ENCODE measurements at places on chromosomes 2 and 18.

GRCh38 chr2:219619235-219619634, 8.2 kb upstream of the SLC4A3 start:
- no peak for DNase-seq

- DNase-seq: no peak
These were observed 102.2 kb upstream of the FZD5 start for GRCh38 chr2:207871911-207872310.

GRCh38 chr2:6785493-6785892, 80.2 kb downstream of the CMPK2 start:
- no peak for DNase-seq

GRCh38 chr2:173929441-173929840, 35.7 kb downstream of the SP3 start:
- DNase-seq: no peak

DNA sequence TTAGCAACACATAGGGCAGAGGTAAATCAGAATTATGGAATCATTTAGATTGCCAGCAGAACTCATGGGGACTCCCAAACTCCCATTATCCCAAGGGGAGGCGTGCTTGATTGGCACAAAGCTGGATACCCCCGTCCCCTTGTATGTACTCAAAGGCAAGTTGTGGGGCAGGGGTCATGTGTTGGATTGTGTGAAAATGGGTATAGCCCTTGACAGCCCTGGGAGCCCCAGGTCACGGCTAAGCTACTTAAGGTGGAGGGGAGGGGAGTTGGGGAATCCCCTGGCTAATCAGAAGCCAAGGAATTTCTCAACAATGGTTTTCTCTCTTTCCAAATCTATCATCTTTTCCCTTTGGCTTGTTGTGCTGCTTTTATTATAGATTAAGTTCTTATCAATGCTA, 32.7 kb downstream of the CLIP4 start:
- DNase-seq: no peak

- DNase-seq: no peak
These were observed 188.0 kb downstream of the CDH7 start for GRCh38 chr18:65938592-65939372.

GRCh38 chr18:79634186-79634585, 45.4 kb upstream of the CTDP1 start:
- DNase-seq: no peak

- no peak for DNase-seq
These were observed 306.5 kb upstream of the NRP2 start for GRCh38 chr2:205375461-205376448.

DNA sequence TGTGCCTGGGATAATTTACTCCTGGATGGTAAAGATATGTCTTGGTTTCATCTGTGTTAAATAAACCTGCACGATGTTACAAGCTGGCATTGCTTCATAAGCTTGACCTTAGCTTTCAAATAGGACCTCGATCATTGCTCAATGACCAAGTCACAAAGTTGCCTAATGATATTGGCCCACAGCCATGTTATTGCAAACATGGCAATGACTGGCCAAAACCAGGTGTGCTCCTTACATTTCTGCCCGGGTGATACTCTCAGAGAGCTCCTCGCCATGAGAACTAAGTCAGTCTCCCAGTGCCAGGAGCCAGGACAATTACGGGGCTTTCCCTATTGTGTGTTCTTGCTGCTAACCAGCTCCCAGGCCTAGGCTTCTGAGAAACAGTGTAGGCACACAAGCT, 72.5 kb upstream of the CYP1B1 start:
- DNase-seq: no peak

GRCh38 chr2:33209976-33210375, 263.2 kb downstream of the LTBP1 start:
- no peak for DNase-seq

DNA sequence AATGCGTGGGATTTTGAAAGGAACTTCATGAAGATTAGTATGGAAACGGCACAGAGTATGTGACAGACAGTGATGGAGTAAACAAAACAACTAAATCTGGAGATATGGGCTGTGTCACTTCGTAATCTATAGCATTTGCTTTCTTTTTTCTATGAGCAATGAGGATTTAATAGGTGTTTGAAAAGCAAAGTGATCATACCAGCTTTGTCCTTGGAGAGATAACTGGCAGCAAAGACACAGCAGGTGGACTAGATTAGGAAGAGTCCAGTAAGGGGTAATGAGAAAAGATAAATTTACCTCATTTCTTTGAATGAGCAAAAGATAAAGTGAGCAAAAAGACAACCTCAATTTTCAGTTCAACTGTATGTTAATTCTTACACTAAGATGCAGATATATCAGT, 199.0 kb downstream of the LRP1B start:
- no peak for DNase-seq

GRCh38 chr2:197278799-197279763, 31.5 kb downstream of the ANKRD44 start:
- DNase-seq: no peak

- DNase-seq: no peak
These were observed 396.8 kb upstream of the NETO1 start for GRCh38 chr18:73264562-73264921.

GRCh38 chr2:17162713-17163112, 355.5 kb downstream of the RAD51AP2 start:
- DNase-seq: no peak

DNA sequence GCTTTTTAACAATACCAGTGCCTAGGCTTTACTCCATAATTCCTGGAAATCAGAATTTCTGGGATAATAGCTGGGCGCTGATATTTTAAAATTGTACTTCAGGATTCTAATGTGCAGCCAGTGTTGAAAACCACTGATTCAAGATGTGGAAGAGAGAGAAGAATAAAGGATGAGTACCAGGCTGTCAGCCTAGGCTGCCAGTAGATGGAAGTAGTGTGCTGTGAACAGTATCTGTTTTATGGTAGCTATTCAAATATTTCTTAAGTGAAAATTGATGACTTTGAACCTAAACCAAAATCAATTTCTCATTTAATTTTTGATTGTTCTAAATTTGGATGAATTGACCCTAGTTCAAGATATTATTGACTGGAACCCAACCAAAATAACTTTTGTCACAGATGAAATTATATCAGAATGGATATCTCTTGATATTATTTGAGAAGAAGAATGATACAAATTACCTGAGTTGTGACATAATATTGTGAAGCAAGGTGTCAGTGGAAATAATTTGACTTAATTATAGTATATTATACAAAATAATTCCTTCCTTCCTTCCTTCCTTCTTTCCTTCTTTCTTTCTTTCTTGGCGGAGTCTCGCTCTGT, 88.0 kb downstream of the COMMD1 start:
- no peak for DNase-seq

- DNase-seq: no peak
These were observed 45.1 kb downstream of the RHOB start for GRCh38 chr2:20491739-20492531.

DNA sequence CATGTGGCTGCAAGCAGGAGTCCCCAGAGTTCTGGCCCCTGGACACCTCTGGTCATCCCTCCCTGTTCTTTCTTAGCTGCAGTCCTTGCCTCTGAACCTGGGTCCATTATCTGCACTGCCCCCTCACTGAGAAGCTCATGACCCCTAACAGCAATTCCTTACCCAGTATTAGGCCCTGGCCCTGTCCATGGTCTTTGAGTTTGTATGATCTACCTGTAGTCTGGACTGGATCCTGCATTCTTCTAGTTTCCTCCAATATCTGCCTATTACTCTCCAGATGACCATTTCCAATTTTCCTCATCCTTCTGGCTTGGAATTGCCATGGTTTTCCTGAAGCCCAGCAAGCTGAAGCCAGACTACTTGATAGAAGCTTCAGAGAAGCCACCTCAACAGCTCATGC, 302.4 kb upstream of the HS6ST1 start:
- DNase-seq: no peak

DNA sequence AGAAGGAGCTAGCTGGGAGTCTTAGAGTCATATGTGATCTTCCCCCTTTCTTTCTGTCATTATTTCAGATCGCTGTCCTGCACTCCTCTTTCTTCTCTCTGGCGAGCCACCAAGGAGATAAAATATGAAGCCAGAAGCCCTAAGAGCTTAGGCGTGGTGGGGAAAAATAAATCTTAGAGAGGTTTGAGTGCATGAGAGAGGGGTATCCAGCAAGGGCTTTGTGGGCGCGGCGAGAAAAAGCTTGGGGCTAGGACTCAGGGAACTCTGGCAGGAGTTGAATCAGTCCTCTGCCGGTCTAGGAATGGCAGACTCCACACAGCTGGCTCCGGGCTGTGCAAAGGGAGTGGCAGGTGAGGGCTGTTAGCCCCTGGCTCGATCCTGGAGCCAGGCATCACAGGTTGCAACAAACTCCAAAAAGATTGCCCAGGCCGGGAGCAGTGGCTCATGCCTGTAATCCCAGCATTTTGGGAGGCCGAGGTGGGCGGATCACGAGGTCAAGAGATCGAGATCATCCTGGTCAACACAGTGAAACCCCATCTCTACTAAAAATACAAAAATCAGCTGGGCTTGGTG, 20.1 kb upstream of the IGFBP5 start:
- no peak for DNase-seq

DNA sequence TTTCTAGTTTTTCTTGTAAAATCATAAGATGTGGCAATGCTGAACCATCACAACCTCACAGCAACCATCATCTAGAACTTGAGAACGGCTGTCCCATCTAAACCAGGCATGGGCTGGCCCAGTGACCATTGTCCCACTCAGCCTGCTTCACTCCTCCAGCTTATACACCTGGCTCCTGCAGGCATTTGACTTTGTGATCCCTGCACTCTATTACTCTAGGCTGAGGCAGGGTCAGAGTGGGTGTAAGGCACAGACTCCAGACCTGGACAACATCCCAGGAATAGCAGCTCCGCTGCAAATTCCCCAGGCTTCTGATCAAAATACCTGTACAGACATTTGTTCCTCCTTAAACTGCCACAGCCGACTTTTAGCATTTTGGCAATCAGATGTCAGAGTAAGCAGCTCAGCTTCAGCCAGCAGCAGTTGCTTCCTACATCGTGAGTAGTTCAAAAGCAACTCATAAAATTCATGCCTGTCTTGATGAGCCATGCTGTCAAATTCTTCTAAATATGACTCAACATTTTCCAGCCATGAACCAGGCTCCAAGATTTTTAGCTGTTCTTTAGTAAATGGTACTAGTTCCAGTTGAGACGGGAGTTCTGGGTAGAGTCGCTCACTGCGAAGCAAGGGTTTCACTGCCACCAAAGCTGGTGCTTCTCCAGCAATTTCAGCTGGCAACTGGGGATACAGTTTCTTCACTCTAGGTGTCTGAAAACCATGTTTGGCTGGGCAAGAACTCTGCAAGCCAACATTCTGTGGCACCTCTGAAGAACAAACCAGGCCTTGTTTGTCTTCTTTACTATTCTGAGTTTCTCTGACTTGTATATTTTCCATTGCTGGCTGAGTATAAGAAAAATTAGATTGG, 12.8 kb downstream of the EPG5 start:
- no peak for DNase-seq

All from renal cortex interstitium (tissue), 15 donors.